Esophagus squamous epithelium (tissue), 5 donors: ENCODE measurements at places on chromosomes 12 and 14.

GRCh38 chr12:66144791-66145754, 14.5 kb upstream of the LLPH start:
- no peak for DNase-seq

GRCh38 chr14:52338051-52338681, 24.1 kb downstream of the PTGER2 start:
- no peak for DNase-seq

GRCh38 chr12:25833657-25834056, 124.8 kb upstream of the RASSF8 start:
- DNase-seq = no peak

DNA sequence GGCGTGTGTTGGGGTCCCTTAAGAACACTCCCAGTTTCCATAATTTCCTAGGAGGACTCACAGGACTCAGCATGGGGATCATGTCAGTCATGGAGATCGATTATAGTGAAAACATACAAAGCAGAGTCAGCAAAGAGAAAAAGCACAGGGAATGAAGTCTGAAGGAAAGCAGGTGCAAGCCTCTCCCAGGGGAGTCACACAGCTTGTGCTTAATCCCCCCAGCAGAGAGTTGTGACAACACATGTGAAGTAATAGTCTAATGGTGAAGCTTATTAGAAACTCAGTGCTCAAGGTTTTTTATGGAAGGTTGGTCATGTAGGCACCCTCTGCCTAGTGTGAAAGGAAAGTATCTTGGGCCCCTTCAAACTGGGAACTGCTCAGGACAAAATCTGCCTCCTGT, 149.0 kb upstream of the SEL1L start:
- DNase-seq = no peak

GRCh38 chr14:91255026-91255695, 10.7 kb upstream of the GPR68 start:
- no peak for DNase-seq

DNA sequence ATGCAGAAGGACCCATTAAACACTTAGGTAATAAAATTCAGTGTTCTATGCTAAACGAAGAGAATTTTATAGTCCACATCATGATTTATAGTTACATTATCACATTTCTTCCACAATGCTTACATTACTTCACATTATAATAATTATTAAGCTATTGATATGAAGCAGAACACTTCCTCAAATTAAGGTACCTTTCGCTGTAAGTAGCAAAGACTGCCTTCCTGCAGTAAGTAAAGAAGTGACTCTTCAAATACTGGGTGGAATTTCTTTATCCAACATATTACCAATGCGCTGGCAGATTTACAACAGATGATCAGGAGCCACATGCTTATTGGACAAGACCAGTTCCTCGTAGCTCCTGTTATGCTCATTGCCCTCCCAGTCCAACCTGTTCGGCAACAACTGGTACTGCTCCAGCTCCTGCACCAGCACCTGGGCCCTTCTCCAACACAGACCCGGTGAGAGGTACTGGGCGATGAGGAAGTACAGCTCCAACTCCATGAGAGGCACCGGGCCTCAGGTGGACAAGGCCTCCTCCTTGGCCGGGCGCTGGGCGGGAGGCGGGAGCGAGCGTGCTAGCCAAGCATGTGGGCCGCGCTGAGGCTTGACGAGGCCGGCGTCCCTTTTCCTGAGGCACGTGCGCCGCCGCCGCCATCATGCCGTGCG, 210.7 kb upstream of the ATP2B1 start:
- no peak for DNase-seq

DNA sequence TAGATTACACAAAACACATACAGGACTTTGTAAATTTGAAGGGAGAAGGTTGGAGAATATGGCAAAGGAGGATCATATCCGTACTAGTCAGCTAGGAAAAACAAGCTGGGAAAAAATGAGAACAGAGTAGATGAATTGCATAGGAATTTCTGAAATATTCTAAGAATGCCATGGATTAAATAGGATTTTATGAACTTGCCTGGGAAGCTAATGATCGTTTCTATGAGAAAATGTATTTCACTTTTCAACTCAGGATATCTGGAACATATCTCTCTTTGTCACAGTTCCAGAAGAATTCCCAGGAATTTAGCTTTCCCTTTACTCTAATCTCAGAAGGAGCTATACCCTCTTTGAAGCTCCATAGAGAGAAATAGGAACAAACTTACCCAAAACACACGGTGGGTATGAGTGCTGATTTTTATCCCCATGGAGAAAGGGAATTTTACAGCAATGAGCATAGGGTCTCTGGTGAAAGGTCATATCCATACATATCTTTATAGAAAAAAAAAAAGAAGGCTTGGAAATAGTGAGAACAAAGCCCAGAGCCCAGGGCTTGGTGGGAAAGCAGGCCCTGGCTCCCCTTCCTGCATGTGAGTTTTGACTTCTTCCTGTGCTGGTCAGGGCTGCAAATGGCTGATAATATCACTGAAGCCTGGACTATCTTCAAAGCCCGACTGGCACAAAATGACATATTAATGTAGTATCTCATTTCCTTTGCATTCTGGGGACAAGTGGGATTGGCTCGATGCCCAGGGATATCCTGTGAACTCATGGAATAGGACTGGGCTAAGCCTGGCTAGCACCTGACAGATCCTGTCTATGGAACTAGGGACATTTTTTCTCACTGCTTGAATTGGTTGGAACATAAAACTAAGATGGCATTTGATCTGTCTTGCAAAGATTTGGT, 136.3 kb downstream of the AEBP2 start:
- DNase-seq = no peak

GRCh38 chr12:128707488-128707887, 116.3 kb downstream of the SLC15A4 start:
- DNase-seq = no peak

DNA sequence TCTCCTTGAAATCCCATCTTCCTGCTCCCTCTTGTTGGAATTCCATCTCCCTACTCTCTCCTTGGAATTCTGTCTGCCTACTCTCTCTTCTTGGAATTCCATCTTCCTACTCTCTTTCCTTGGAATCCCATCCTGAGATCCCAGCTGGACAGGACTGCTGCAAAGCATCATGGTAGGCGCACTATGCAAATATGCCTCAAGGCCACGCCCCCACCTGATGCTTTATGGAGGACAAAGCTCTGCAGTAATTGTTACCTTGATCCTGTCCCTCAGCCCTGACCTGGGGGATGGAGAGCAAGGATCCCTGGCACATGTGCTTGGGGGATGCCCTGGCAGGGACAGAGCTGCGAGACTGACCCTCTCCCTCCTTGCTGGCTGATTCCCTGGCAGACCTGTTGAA, 185.6 kb downstream of the TBX5 start:
- DNase-seq = no peak

- no peak for DNase-seq
Measured at GRCh38 chr12:103848917-103849491, 8.0 kb upstream of the NT5DC3 start.

DNA sequence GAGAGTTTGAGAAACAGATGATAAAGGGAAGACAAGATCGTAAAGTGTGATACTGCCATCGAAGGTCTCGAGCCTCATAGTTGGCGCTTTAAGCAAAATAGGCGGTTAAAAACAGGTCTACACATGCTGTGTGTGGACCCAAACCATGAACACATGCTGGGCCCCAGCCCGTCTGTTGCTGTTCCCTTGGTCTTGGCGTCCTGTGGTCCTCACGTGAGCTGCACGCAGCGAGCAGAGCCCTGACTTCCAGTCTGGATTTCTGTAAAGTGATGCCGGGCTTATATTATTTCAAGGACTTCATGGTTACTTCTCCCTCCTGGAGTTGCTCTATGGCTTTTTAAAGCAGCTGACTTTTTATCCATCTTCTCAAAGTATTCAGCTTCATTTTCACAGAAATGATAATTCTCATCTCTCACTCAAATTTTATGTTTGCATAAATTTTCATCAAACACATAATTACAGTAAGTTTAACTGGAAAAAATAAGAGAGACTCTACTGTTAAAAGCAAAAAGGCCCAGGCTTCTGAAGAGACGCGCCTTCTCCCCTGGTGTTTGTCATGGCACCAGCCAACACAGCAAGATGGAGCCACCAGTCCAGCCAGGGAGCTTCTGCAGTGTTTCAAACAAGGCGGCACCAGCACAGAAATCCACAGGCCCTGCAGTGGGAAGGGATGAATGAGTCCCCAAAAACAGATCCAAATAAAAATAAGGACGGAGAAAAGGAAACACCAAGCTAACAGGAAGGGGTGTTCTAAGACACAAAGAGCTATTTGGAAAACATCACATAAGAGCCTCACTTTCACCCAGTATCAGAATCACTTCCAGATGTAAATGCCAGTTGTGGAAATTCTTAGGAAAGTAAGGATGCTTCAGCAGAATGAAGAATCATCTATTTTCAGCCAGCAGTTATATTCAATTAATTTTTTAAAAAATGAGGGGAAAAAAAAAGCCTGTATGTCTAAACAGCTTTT, 24.9 kb downstream of the SFSWAP start:
- DNase-seq = no peak

GRCh38 chr12:90245391-90245790, 536.8 kb upstream of the ATP2B1 start:
- DNase-seq = no peak

DNA sequence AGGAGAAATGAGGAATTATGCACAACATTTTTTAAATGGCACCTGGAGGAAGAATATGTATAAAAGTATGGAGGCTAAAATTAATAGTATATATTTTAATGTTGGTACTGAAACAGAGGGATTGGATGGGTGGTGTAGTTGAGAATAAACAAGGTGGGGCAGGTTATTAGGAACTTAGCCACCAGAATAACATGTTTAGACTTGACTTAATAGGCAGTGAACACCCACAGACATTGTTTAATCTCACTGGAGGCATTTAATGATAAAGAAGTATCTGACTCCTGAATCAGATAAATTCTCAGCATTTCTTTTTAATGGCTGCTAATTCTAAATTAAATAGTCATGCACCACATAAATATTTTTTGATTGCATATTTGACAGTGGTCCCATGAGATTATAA, 139.7 kb downstream of the CNTN1 start:
- DNase-seq = no peak

GRCh38 chr14:99946652-99947489, 118.4 kb upstream of the EVL start:
- no peak for DNase-seq

- no peak for DNase-seq
Measured at GRCh38 chr14:59096303-59096702, 92.2 kb upstream of the DAAM1 start.

- no peak for DNase-seq
Measured at GRCh38 chr14:60589442-60589841, 59.8 kb downstream of the SIX1 start.

- DNase-seq = no peak
Measured at GRCh38 chr14:99234961-99235571, 36.9 kb downstream of the BCL11B start.
